ENCODE measurements at places on chromosomes 2 and 18. TPM values are rescaled to one million over a fixed set of nuclear protein-coding genes. Genes with fewer than 3 reads are reported as not detected.

DNA sequence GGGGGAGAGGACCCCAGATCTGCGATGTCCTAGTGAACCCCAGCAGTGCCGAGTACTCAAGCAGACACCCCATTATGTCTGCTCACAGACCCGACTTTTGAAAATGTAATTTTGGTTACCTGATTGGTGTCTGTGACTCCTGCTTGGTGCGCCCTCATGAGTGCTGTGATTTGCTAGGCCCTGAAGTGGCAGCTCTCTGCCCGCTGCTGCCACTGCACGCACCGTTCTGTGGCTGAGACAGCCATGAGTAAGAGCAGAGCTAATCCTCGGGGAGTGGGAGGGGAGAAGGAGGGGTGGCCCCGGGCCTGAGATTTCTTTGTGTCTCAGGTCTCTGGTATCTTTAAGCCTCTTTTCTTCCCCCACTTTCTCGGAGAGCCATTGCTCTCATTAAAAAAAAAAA lies 18.2 kb downstream of the FHOD3 start:
- DNase-seq = no peak

DNA sequence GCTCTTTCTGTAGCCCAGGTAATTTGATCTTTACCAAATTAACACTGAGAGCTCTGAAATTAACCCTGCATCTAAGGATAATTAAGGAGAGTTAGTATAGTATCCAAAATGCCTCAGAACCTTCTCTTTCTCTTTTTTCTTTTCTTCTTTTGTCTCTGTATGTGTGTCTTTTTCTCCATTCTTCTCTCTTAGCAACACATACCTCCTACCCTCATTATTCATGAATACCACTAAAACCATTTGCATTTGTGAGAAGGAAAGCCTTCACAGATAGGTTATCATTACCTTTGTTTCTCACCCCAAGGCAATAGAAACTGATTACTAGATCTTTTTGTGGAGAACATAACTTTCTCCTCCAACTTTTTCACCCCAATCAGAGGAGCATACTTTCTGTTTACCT lies 376.5 kb upstream of the NXPH2 start:
- no peak for DNase-seq

GRCh38 chr2:14903709-14904374 lies 271.3 kb downstream of the LRATD1 start:
- DNase-seq = no peak

GRCh38 chr2:24623535-24623934 lies 132.5 kb downstream of the NCOA1 start:
- DNase-seq = no peak

DNA sequence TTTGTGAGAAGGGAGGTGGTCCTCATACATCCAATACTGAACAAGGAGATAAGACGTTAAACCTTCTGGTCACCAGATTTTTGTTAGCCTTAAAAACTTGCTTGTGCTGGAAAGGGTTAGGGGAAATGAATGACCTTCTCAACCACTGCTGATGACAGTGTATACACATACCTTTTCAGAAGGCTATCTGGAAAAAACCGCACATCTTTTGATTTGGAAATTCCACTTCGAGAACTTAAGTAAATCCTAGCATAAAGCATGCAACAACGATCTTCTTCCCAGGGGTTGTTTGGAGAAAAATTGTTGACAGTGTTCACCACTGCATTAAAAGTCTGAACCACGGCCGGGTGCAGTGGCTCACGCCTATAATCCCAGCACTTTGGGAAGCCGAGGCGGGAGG lies 7.6 kb downstream of the YWHAQ start:
- DNase-seq = no peak

DNA sequence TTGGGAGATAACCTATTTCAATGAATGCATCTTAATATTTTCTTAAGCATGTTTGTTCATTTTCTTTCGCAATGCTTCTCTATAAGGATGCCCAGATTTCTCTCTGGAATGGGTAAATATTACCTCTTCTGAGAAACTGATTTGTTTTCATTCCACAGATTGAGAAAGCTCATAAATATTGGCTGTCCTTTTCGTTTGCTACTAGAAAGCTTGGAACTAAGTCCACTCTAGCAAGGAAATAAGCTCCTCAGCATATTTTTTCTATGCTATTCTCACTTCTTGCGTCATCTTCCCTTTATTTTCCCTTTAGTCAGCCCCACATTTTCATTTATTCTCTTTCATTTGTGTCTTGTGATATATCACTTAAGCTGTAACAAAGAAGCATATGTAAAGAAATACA lies 76.3 kb downstream of the ANTXR1 start:
- DNase-seq = no peak

Gene CERKL
- total RNA-seq = 0.40 TPM

- DNase-seq = no peak
Measured at GRCh38 chr18:36665952-36666351, 162.8 kb downstream of the TPGS2 start.

DNA sequence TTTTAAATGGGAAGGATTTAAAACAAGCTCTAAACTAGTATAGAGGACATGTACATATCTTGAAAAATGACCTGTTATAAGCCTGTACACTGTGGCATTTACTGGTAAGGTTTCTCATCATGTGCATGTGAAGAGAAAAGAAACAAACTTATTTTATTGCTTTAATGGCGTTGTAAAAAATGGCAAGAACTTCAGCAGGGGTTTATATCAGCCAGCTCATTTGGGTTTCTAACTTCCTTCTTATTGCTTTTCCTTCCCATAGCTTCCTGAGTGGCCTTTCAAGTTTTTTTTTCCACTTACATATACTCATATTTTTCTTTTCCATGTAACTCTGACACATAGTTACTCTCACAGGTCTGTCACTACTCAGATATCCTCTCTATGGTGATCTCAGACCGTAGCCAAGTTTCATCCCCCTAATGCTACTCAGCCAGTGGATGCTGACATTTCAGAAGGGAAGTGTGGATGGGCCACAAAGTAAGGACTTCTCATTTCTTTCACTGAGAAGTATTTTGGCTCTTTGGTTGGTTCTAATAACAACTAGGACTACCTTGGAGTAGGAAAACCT lies 198.2 kb downstream of the PARD3B start:
- no peak for DNase-seq

- DNase-seq = no peak
Measured at GRCh38 chr2:179222076-179222475, 42.6 kb downstream of the SESTD1 start.

Gene ASB18
- not detected for total RNA-seq

GRCh38 chr18:22279741-22280452 lies 110.5 kb downstream of the GATA6 start:
- no peak for DNase-seq

Gene DSG2
- 62.1 TPM for total RNA-seq

Gene C2orf69
- total RNA-seq = 13.0 TPM

- no peak for DNase-seq
Measured at GRCh38 chr2:241035818-241036396, 37.5 kb downstream of the SNED1 start.

DNA sequence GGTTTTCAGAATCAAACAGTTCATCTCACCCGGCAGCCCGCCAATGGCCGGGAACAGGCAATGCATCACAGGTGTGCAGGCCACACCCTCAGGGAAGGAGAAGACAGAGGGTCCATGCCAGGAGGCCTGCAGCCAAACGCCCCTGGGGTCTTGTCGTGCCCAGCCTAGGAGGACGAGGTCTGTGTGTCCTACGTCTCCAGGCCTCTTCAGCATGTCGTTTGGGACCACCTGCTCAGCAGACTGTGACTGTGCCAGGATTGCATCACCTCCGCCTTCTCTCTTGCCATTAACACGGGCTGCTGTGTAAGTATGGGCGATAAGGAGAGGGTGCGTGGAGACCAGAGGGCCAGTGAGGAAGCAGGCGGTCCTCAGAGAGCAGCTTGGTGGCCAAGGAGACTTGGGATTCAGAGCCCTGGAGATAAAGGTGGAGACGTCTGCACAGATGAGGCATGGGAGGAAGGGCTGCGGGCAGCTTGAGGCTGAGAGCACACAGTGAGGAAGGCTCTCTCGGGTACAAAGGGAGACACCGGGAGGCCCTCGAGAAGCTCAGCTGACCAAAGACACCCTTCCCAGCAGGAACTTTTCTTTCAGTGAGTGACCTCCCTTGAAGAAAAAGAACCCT lies 37.4 kb upstream of the KLHL29 start:
- DNase-seq = no peak

Gene SCN1A
- not detected for total RNA-seq

DNA sequence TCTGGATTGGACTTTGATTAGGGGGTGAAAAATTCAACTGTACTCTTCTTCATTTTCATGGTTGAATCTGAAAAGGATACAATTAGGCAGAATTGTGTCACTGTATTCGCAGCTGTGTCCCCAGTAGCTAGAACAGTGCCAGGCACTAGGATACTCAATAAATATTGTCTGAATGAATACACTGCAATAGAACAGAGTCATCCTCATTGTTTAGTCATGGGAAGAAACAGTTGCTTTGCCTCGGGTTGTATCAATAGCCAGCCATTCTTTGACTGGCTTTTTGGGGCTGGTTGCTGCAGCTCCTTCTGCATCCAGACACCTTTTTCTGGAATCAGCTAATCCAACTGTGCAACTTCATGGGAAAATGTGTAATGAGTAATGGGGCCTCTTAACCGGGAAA lies 18.1 kb upstream of the DYNC1I2 start:
- no peak for DNase-seq

Gene MC5R
- total RNA-seq = not detected

DNA sequence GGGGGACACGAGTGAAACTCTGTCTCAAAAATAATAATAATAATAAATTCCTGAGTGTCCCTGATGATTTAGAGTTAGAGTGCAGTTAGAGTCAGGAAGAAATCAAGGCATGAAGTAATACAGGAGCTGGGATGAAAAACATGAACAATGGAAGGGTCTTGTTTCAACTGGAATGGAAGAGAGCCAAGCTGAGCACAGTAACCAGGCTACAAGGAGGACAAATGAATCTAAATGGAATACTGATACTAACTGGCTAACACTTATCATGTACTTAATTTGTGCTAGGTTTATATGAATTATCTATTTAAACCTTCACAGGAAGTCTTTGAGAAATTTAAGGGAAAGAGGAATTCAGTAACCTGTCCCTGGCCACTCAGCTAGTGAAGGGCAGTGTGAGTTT lies 38.8 kb upstream of the PSME4 start:
- no peak for DNase-seq

- DNase-seq = no peak
Measured at GRCh38 chr18:44080054-44080453, 600.6 kb upstream of the SETBP1 start.

Gene CDH19
- not detected for total RNA-seq

Gene SAG
- total RNA-seq = not detected

DNA sequence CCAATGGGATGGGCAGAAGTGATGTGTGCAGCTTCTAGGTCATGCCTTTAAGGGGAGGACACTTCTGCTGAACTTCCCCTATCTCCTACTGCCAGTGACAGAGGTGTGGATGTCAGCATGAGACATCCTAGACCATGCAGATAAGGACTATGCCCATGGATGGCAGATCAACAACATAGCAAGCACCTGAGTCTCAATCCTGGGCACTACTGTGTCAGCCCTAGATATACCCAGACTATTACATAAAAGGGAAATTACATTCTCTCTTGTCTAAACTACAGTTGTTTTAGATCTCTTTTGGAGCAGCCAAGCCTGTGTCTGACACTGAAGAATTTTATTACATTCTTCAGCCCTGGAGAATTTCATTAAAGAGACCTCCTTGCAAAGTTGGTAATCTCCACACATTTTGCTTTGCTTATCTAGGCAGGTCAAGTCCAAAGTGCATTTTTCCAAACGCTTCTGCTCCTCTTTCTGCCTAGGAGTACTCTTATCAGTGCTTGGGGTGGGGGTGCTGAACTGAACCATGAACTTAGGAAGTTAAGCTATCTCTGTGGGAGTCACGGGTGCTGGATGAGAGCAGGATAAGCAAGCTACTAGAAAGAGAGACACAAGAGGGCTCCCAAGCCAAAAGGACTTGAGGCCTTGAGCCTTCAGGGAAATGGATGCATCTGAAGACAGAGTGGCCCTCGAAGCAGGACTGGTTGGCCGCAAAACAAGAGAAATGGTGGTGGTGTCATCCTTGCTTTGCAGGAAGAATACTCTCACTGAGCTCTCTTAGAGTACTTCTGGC lies 95.2 kb upstream of the SPRED2 start:
- DNase-seq = no peak

GRCh38 chr2:125455110-125455509 lies 1200.8 kb upstream of the GYPC start:
- peak; percentile 18 for DNase-seq

Gene GKN2
- total RNA-seq = not detected

Gene MYO5B
- total RNA-seq = 48.4 TPM

- DNase-seq = peak; percentile 48
Measured at GRCh38 chr2:238336151-238336550, 15.8 kb downstream of the TRAF3IP1 start.

GRCh38 chr2:230914886-230915285 lies 10.2 kb downstream of the GPR55 start:
- DNase-seq = no peak

DNA sequence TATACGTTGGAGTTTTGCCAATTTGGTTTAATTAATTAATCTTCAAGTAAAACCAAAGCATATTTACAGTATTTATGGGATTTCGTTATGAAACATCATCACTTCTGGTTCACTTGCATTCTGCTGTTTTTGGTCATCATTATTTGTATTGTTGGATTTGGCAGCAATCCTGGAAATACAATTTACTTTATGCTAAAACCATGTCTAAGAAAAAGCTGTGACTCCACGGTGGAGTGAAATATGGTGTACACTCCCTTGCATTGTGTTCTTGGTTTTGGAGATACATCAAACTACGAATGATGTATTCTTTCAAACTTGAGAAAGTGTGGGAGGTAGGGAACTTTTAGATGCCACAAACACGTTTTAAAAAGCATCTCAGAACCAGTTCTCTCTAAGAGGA lies 106.4 kb downstream of the CTAGE1 start:
- DNase-seq = no peak

DNA sequence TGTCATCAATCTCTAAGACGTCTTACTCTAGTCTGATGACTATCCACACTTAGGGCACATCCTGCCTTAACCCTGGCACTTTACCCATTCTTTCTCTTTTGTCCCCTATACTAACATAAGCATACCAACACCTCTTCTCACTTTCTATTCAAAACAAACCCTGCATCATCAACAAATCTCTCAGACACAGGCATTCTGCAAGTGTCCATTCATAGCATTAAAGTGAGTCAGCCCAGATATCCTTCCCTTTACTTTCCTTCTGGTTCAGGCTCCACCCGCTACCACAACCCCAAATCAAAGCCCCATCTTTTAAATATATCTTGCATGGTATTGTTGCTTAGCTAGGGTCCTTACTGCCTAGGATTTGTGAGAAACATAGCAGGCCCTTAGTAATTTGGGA lies 3.8 kb downstream of the GRB14 start:
- DNase-seq = no peak
